NCI-H2081 treated with DMSO at 0.1 percent for 48 hours (cell line): ENCODE measurements at places on chromosomes 12 and 14.

- DNase-seq: no peak
Measured at GRCh38 chr12:8779862-8780261, 42.6 kb upstream of the A2ML1 start.

GRCh38 chr12:115227137-115227615 is 543.2 kb upstream of the TBX3 start:
- DNase-seq: no peak

DNA sequence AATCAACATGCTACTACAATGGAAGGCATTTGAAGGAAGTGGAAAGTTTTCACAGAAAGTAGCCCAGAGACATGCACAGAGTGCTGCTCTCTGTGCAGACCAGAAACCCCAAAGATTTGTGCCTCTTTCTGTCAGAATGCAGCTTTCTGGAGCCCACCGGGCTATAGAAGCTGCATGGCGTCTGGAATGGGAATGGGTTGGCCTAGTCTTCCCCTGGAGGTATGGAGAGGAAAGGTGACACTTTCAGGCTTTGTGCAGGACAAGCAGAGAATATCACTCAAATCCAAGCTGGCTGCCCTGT is 21.3 kb upstream of the ZFP36L1 start:
- DNase-seq: no peak

DNA sequence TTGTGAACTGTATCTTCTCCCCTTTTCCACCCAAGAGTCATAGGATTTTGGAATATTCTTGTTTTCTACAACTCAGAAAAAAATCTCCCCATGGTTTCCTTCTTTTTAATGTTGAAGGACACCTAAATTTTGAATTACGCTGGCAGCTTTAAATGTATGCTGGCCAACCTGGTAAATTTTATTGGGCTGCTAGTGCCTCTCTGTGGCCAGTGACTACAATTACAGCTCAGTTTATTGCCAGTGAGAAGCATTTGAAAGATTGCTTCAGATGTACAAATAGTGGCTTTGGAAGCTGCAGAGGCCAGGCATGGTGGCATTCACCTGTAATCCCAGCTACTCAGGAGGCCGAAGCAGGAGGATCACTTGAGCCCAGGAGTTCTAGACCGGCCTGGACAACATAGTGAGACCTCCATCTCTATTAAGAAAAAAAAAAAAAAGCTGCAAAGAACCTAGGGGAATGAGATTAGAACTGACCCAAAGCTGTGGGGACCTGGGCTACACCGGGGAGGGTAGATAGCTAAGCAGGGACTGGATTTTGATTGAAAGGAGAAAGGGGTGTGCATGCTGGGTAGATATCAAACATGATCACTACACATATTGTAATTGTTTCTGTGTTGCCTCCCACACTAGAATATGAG is 7.6 kb upstream of the RAB21 start:
- peak; percentile 32 for DNase-seq

DNA sequence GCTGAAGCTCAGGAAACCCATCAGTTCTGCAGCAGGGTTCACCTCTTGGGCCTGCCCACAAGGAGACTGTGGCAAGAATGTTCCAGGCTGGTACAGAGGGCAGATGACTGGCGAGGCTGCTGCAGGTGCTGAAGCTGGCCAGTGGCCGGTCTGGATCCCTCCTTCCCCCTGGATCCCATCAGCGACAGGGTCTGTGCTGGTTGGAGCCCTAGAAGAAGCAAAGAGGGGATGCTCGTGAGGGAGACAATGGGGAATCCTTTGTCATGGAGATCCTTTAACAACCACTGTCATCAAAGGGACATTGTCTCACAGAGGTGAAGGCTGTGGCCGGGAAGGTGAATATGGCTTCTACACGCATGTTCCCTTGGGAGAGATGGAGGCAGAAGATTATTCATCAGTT is 211.4 kb upstream of the TMEM132C start:
- no peak for DNase-seq
